ENCODE measurements at places on chromosomes 6 and 20. TPM values are rescaled to one million over a fixed set of nuclear protein-coding genes. Genes with fewer than 3 reads are reported as not detected.

- peaks cover 7% of the 10 kb centered on the region for H3K27me3 ChIP-seq
- no peak overlapping the region for H3K27ac ChIP-seq
- H3K4me3 ChIP-seq: no peak overlapping the region
- DNase-seq: no peak
- no peaks in the 10 kb centered on the region for H3K36me3 ChIP-seq
These were observed 15.6 kb downstream of the SLC13A3 start for GRCh38 chr20:46635514-46636136.

DNA sequence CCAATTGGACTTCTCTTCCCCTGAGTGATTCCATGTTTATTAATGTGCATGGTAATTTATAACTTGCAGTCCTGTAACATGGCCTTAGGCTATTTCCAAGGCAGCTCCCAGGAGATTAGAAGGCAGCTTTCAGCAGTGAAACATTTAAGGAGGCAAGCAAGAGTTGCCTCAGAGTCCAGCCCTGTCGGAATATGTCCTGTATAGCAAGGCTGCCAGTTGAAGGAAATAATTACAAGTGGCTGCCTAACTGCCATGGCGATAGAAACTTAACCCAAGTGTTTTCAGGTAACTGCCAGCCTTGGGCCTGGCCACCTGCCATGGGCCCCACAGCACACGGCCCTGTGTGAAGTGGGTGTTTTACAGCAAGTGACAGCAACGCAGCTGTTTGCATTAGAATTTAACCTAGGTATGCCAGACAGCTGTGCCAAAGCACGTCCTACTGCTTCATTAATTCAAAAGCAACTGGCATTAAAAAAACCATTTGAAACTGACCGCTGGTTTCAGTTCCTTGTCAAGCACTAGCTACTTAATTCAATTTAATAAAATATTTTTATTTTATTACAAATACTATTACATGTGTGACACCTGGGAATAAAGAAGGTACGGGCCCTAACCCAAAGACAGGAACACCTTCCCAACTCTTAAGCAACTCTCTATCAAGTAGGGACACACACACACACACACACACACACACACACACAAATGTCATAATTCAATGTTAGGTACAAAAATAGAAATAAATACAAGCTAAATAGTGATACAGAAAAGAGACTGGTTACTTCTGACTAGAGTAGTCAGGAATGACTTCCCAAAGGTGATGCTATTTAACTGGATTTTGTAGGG is 151.8 kb upstream of the HEY2 start:
- no peaks in the 10 kb centered on the region for H3K36me3 ChIP-seq
- H3K4me3 ChIP-seq: no peak overlapping the region
- H3K27me3 ChIP-seq: peaks cover 4% of the 10 kb centered on the region
- DNase-seq: no peak
- H3K27ac ChIP-seq: no peak overlapping the region

- H3K4me1 ChIP-seq: no peaks in the 10 kb centered on the region
- no peak overlapping the region for H3K27ac ChIP-seq
- H3K27me3 ChIP-seq: peaks cover 3% of the 10 kb centered on the region
- H3K4me3 ChIP-seq: no peak overlapping the region
These were observed 18.9 kb upstream of the SLC22A2 start for GRCh38 chr6:160277546-160277945.

DNA sequence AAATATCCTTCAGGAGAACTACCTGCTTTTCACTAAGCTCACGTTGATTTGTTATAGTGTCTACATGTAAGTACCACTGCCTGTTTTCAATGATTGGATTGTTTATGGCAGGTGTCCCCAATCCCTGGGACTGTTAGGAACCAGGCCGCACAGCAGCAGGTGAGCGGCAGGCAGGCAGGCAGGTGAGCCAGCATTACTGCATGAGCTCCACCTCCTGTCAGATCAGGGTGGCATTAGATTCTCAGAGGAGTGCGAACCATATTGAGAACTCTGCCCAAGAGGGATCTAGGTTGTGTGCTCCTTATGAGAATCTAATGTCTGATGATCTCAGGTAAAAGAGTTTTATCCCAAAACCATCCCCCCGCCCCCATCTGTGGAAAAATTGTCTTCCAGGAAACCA is 303.3 kb downstream of the EYA4 start:
- no peak overlapping the region for H3K4me3 ChIP-seq
- peaks cover 17% of the 10 kb centered on the region for H3K27me3 ChIP-seq
- H3K27ac ChIP-seq: no peak overlapping the region
- no peak for DNase-seq
- H3K4me1 ChIP-seq: no peaks in the 10 kb centered on the region
- H3K36me3 ChIP-seq: no peaks in the 10 kb centered on the region

DNA sequence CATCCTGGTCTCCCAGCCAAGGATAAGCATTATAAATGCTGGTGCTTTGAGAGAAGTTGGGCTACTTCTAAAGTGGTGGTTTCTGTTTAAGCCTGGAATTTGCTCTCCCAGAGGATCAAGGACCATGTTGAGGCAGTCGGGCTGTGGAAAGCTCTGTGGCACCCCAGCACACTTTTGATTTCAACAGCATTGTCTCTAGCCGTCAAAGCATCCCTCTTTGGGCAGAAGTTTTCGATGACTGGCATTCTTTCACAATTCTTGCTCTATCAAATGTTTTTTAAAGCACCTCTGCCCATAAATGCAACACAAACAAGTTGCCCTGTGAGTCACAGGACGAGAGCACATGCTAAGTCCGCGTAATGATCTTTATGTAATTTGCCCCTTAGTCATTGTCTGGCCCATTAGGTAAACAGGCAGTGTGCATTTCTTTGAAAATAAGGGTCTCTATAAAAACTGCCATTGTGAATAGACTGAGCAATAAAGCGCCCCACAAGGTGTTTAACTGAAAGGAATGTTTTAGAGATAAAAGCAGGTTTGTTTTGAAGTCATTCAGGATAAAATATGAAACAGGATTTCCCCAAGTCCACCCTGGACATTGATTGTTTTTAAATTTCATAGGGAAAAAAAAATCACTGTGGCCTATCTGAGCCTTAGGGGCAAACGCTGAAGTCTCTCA is 44.7 kb upstream of the FOXQ1 start:
- peaks cover 4% of the 10 kb centered on the region for H3K27me3 ChIP-seq
- no peak overlapping the region for H3K4me3 ChIP-seq
- no peaks in the 10 kb centered on the region for H3K4me1 ChIP-seq
- DNase-seq: no peak
- no peak overlapping the region for H3K27ac ChIP-seq
- no peaks in the 10 kb centered on the region for H3K36me3 ChIP-seq

GRCh38 chr6:105503641-105504040 is 100.8 kb upstream of the PREP start:
- no peak overlapping the region for H3K4me3 ChIP-seq
- no peak for DNase-seq
- H3K27me3 ChIP-seq: peaks cover 14% of the 10 kb centered on the region
- H3K4me1 ChIP-seq: no peaks in the 10 kb centered on the region

EEF1A1 gene
- 18,732 TPM for total RNA-seq

MEI4 gene
- total RNA-seq: not detected

HLA-DMB gene
- 0.76 TPM for total RNA-seq

MATN4 gene
- total RNA-seq: 1.0 TPM

All from activated naive CD4-positive, alpha-beta T cell treated with anti-CD3 and anti-CD28 coated beads for 36 hours (primary cell).